GM12878 (cell line): ENCODE measurements at places on chromosomes 16 and 17. TPM values are rescaled to one million over a fixed set of nuclear protein-coding genes. Genes with fewer than 3 reads are reported as not detected.

GRCh38 chr17:15456496-15456895 lies 10.9 kb downstream of the CDRT4 start:
- no peak overlapping the region for H3K27ac ChIP-seq
- no peak for DNase-seq
- no peak overlapping the region for H3K4me3 ChIP-seq

DNA sequence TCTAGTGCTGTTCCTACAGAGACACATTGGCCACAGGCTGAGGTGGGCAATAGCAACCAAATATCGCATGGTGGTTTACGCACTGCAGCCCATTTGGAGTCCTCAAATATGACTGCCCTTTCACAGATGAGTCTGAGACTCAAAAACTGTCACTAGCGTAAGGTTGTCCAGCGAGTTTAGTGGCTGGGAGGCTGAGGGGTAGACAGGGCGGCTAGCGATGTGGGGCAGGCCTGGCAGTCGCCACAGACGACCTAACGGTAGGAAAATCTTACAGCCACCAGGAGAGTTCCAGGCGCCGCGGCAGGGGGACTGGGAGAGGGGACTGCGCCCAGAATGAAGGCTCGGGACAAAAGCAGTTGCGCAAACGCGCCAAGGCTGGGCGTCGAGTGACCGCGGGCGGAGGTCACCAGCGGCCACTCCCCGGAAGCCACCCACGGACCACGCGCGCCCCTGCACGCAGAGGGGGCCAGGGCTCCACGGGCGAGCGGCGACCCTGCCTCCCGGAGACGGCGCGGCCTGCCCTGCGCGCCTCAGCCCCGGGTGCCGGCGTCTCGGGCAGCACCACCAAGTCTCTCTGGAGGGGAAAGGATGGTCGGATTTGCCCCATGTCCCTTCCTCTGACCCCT lies 699 bp upstream of the MAP1LC3B start:
- H3K36me3 ChIP-seq = no peaks in the 10 kb centered on the region
- peak overlapping the region; percentile 71 for H3K4me3 ChIP-seq
- DNase-seq = no peak
- no peaks in the 10 kb centered on the region for H3K27me3 ChIP-seq
- peaks cover 16% of the 10 kb centered on the region for H3K4me1 ChIP-seq

The RGS9 gene
- total RNA-seq = 5.6 and 6.2 TPM in 2 replicates

DNA sequence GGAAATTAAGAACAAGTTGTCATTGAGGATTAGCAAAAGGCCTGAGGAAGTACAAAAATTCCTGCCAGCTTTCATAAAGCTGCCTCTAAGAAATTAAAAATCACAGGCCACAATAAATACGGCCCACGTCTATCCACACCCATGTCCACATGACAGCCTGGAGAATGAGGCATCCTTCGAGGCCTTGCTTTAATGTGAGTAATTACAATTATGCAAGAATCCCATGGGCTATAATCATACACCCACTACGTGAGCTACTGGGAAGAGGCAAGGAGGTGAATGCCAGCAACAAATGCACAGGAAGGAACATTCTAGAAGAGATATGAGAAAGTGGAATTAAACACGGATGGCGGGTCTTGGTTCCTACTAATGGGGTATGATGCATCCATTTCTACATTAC lies 65.4 kb upstream of the ZFHX3 start:
- no peak overlapping the region for H3K27ac ChIP-seq
- no peaks in the 10 kb centered on the region for H3K36me3 ChIP-seq

DNA sequence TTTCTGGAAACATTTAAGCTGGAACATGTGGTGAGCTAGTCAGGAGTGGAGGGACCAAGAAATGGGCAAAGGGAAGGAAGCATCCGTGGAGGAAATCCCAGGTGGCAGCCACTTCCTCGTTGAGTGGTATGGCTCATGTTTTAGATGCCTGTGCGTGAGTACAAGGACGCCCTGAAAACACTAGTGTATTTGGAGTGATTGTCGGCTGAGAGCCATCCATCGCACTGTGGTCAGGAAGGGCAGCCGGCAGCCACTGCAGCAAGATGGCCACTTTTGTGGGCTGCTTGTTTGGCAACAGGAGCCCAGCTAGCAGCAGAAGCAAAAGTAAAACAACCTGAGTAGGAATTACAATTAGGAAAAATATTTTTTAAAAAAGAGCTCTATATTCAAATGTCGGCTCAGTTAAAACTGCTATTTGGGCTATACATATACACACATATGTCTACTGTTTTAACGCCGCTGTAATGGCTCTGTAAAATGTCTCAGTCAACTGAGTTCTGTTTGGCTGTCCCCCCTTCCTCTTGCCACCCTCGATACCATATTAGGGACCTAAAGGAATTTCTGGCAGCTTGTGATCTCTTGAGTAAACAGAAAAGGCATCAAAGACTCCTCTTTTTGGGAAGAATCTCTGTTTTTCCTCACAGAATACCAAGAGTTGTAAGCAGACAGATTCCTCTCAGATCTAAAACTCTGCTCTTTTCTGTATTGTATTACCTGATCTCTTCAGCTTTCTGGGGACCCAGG lies 39.2 kb downstream of the BRD7 start:
- H3K27ac ChIP-seq = 0 out of 2 replicates have a peak overlapping the region, but pooled peaks have one; percentile 1
- DNase-seq = no peak
- H3K4me1 ChIP-seq = peaks cover 3% of the 10 kb centered on the region; the same call in 1 of the 2 replicates

DNA sequence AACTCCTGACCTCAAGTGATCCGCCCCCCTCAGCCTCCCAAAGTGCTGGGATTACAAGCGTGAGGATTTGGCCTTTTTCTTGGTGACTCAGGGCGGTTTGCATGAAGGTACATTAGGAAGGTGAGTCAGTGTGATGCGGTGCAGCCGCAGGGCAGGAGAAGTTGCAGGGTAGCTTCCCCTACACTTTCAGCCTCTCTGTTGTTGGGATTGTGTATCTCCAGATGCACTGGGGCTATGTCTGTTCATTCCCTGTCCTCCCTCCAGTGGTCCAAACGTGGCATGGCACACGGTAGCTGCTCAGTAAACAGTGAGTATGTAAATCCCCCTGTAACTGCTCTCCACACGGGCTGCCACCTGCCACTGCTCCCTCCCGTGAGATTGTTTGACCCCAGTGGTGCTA lies 109.1 kb upstream of the CDC42EP4 start:
- H3K4me1 ChIP-seq = no peaks in the 10 kb centered on the region
- H3K27ac ChIP-seq = no peak overlapping the region
- DNase-seq = no peak
- no peak overlapping the region for H3K4me3 ChIP-seq
- H3K27me3 ChIP-seq = no peaks in the 10 kb centered on the region
